Thymus (tissue), 14 donors: ENCODE measurements at places on chromosomes 4 and X. TPM values are rescaled to one million over a fixed set of nuclear protein-coding genes. Genes with fewer than 3 reads are reported as not detected.

Gene PCDH11X
- 0.02 TPM for polyA plus RNA-seq

Gene CD38
- 31.0 TPM for polyA plus RNA-seq

Gene WDR19
- 84.4 TPM for polyA plus RNA-seq

Gene CYTL1
- polyA plus RNA-seq, result 1.4 TPM

Gene RHOH
- polyA plus RNA-seq, result 71.2 TPM

DNA sequence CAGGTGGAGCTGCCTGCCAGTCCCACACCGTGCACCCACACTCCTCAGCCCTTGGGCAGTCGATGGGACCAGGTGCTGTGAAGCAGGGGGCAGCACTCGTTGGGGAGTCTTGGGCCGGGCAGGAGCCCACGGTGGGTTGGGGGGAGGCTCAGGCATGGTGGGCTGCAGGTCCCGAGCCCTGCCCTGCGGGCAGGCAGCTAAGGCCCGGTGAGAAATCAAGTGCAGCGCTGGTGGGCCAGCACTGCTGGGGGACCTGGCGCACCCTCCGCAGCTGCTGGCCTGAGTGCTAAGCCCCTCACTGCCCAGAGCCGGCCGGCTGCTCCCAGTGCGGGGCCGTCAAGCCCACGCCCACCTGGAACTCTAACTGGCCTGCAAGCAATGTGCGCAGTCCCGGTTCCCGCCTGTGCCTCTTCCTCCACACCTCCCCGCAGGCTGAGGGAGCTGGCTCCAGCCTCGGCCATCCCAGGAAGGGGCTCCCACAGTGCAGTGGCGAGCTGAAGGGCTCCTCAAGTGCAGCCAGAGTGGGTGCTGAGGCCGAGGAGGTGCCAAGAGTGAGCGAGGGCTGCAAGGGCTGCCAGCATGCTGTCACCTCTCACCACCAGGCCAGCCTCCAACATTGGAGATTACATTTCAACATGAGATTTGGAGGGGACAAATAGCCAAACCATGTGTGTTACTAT, 197.2 kb downstream of the NPNT start:
- DNase-seq, result no peak

- DNase-seq, result no peak
Measured at GRCh38 chrX:117835034-117835433, 281.6 kb downstream of the KLHL13 start.

DNA sequence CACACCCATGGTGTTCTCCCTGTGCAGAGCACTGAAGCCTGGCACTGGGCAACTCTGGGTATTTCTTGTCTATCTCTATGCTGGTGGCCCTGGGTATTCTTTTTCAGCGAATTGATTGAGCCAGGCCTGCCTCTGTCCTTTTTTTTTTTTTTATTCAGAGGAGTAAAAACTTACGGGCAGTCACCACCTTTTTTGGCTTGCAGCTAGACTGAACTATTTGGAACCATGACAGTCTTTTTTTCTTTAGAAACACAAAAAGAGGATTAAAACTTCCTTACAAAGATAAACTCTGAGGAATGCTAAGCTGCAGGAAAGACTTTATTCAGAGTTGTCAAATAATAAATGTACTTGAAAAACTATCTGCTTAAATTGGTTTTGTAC, 119.2 kb upstream of the STIM2 start:
- DNase-seq, result no peak

DNA sequence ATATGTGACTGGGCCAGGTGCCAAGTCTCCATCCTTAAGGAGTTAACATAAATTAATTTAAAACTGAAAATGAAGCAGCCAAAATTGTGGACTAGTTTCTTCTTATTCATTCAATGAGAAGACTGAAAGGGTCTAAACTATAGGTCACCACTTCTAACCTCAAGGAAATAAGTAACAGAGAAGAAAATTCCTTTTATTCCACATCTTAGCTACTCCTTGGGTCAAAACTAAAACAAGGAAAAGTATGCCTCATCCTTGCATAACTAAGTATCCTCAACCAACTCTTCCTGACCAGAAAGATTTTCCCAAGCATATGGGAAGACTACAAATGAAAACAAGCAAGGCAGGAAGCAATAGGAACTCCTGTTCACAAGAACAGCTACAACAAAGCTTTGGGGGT, 71.2 kb downstream of the ZNF827 start:
- DNase-seq, result no peak

GRCh38 chrX:133370696-133371275, 44.5 kb downstream of the GPC4 start:
- DNase-seq, result no peak

DNA sequence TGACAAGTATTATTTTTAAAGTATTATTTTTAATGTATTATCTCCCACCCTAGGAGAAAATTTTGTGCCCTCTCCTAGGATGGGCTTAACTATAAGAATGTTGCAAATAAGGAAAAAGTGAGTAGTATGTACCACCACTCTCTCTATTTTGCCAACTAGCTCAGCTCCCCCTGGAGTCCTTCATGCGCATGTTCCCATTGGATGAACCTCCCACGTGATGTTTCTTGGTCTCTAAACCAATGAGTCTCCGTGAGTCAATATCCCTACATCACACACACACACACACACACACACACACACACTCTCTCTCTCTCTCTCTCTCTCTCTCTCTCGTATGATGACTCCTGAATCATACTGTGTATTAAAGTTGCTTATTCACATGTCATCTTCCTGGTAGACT, 129.7 kb upstream of the ZFP42 start:
- DNase-seq, result no peak

DNA sequence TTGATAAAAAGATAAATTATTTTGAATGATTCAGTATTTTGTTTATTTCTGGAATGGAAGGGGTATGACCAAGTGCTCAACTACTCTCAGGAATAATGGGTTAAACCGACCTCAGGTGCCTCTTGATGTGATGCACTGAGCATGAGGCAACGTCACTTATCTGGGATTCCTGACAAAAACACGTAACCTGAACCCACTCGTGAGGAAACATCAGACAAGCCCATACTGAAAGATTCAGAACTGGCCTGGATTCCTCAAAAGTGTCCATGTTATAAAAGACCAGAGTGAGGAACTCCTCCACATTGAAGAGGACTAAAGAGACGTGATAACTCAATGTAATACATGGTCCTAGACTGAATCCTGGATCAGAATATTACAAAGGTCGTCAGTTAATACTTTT, 144.0 kb downstream of the FNIP2 start:
- DNase-seq, result no peak

- no peak for DNase-seq
Measured at GRCh38 chrX:102650903-102651241, 411 bp upstream of the GPRASP1 start.

DNA sequence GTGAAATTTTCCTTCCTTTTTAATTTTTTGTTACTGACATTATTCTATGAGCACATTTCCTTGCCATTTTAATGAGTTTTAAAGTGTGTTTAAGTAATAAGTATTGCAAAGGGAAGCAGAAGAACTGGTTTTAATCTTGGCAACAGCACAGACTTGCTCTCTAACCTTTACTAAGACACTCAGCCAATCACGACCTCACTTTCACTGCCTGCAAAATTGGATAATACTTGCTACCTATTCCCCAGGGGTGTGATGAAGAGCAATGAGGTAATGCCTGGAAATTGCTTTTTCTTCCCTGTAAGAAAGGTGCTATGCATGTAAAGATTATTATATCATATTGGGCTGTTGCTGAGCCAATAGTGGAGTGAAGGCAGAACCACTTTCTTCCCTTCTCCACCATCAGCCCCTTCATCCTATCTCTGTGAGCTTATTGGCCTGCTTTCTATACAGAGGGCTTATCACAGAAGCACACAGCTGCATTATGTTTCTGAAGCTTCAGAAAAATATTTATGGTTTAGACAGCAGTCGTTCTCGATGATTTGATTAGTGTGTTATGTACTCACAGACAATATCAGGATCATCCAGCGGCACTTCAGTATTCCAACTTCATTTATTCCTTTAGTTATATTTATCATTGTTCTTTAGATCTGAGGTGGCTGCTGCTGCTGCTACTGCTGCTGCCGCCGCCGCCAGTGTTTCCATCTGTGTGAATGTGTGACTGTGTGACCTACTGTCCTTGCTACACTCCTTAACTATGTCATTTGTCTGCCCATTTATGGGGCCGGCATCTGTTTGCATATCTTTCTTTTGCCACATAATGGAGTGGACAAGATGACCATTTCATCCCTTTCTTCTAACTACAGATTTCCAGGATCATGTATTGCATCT, 255.1 kb downstream of the C4orf33 start:
- no peak for DNase-seq

- DNase-seq, result no peak
Measured at GRCh38 chr4:156838761-156839160, 132.8 kb downstream of the PDGFC start.

DNA sequence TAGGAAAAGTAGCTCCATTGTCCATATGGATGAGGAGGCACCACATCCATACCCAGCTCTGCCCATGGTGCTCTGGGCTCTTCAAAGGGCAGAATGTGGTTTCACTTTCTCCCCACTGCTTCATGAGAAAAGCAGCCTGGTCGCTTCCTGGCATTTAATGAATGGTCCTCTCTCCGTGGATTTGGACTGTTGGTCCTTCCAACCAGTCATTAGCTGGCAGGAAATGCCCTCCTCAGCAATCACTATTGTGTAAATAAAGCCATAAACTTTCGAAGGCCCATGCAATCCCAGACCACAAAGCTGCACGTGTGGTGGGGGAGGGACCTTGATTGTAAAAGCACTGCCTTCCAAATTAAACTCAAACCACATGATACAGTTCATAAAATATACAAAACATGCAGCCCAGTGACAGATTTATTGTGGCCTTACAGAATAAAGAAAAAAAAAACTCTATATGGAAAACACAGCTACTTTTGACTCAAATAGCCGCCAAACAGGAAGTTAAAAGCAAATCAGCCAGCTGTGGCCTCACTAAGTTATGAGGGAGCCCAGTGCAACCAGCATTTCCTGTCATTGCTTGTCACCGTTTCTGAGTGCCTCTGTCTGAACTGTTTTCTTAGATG, 8.1 kb downstream of the MBNL3 start:
- peak; percentile 44 for DNase-seq

DNA sequence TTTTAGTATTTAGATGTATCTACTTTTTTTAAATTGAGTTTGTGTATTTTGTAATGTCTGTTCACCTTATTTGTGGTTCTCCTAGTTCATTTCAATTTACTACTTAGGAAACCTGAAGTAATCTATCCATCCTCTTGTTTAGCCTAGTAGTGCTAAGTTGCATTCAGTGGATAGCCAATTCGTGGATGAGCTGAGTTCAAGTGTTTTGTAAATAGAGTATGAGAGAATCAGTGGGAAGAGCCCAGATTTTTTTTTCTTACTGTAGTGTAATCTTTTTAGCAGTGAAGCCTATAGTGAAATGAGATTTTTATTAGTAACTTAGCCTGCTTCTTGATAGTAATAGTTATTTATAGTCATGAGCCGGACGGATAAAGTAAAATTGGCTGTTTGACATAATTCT, 21.7 kb downstream of the STAG2 start:
- DNase-seq, result no peak

GRCh38 chrX:34493086-34493485, 164.0 kb downstream of the TMEM47 start:
- no peak for DNase-seq

GRCh38 chr4:53994382-53995102, 69.9 kb downstream of the CHIC2 start:
- no peak for DNase-seq

DNA sequence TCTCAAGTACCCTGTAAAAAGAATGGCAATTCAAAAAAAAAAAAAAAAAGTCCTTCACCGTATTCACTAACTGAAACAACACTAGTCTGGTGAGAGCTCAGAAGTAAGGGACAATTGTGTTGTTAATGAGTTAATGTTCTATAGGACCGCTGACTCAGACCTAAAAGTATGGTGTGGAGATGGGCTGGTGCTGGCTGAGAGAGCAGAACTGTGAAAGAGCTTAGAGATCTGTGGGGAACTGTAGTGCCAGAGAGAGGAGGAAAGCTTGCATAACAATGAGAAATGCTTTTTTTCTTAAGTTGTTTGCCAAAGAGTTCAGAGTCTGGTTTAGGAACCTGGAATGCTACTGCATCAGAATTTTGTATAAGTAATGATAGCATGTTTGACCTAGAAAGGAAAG, 65.1 kb downstream of the LHFPL1 start:
- no peak for DNase-seq

GRCh38 chr4:52260514-52261210, 209.6 kb downstream of the SPATA18 start:
- no peak for DNase-seq

- DNase-seq, result no peak
Measured at GRCh38 chr4:109171070-109171469, 131.4 kb downstream of the COL25A1 start.

DNA sequence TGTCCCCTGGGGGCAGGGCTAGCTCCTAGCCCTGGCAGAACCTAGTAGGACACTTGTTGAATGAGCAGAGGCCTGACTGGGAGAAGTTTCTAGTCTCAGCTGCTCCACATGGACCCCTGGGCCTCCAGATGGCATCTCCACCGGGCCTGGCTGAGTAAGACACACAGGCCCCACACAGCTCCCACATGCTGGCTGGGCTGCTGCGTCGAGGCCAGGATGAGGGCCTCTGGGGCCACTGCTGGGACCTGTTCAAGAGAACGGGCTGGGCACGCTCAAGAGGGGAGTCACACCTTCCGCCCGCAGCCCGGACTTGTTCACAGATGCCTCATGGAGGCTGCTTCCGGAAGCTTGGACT, 4.2 kb upstream of the HGFAC start:
- DNase-seq, result no peak

GRCh38 chrX:51976503-51976902, 83.1 kb downstream of the MAGED1 start:
- no peak for DNase-seq

DNA sequence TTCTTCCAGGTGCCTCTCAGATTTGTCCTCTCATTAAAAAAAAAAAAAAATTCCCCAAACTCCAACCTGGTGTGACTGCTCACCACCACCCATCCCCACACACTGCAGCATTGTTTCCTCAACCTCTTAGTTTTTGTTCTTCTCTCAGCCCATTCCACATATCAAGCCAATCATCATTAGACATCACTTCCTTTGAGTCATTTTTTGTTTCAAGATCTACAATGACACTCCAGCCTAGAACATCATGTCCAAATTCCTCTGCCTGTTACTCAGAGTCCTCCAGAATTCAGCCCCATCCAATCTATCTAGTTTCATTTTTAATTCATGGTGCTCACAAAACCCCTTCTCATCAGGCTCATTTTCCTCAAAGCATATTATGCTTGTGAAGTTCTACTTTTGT, 262.5 kb upstream of the TEX13A start:
- DNase-seq, result no peak

DNA sequence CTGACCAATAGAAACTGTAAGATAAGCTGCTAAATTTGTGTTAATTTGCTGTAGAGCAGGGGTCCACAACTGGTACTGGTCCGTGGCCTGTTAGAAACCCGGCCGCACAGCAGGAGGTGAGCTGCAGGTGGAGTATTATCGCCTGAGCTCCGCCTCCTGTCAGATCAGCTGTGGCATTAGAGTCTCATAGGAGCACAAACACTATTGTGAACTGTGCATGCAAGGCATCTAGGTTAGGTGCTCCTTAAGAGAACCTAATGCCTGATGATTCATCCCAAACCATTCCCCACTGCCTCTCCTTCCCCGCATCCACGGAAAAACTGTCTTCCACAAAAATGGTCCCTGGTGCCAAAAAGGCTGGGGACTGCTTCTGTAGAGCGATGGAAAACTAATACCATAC, 19.7 kb downstream of the FBXW7 start:
- DNase-seq, result no peak
